ENCODE measurements at places on chromosomes 3 and 15.

- DNase-seq: no peak
Observed at GRCh38 chr3:109944836-109945235, 607.5 kb upstream of the DPPA4 start.

GRCh38 chr3:197737749-197738462, 1.2 kb upstream of the RUBCN start:
- DNase-seq: no peak

DNA sequence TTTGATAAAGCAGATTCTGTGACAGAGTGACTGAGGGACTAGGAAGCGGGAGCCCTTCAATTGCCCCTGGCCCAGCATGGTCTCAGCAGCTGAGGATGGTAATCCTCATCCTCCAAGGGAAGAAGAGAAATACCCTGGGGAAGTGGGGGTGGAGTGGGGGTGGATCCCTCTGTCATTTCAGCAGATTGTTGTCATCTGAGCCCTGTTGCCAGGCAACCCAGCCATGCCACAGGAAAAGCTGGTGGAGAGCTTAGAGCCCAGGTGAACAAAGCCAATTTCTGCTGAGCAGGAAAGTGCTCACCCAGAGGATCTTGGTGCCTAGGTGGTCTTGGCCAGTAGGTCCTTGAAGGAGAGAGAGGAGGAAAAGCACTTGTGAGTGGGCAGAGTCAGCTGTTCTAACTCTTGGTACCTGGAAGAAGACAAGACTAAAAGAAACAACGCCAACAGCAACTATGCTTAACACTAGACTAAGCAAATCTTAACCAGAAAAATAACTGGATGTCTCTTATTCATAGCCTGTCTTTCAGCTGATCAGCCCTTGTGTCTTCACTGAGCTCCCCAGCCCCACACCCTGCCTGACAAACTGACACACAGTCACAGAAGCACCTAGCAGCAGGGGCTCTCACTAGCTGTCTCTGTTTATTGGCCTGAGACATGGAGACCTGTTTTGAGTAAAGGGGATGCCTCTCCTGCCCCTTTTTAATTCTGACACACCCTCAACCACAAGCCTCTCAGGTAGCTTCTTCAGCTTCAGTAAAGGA, 40.1 kb upstream of the DCLK3 start:
- no peak for DNase-seq

DNA sequence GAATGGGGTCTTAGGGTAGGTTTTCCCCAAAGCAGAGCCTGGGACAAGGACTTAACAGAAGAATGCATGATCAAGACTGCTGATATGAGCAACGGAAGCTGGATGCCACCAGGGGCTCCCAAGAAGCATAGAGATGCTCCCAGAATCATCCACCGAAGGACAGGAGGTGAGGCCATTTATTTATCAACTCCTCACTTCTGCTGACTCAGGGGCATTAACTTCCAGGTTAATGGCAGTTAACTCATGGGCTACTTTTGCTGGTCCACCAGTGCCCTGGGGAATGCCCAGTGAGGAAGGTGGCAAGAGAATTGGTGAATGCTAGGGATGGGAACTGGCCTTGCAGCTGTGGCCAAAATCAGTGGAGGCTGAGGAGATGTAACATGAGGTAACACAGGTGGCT, 27.8 kb downstream of the TAFA4 start:
- no peak for DNase-seq

DNA sequence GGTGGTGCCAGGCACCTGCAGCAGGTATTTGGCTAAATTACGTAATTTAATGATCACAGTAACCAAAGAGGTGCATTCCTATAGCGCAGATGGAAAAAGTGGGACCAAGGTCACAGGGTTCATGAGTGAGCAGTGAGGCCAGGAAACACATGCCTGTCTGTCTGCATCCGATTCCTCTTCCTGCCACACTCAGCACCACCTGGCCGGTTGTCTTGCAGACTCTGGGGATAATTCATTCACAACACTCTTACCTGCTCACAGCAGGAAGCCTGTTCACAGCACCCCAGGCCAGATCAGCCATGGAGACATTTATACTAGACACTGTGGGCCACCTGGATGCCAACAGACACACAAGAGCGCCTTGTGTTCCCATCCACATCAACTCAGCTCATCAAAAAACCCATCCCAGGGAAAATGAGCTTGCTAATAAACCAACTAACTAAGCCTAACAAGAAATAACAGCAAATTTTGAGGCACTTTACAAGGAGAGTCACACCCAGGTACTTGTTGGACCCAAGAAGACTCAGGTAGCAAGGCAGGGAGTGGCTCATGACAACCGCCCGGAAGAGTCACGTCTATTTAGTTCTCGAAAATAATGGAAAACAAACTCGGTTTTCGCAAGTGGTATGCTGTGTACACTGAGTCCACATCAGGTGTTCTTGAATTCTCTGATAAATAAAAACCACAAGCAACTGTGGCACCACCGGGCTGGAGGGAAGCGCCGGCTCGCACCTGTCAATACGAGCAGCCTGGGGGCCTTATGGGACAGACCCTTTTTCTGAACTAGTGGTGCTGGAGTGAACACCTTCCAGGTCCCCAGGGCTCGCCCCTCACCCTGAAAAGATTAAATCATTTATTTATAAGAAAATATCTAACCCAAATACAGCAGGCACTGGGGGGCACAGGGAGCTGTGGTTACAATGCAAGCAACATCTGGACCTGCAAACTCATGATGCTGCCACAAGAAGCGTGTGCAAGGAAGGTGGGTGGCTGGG, 40.5 kb downstream of the FAM174B start:
- DNase-seq: no peak

DNA sequence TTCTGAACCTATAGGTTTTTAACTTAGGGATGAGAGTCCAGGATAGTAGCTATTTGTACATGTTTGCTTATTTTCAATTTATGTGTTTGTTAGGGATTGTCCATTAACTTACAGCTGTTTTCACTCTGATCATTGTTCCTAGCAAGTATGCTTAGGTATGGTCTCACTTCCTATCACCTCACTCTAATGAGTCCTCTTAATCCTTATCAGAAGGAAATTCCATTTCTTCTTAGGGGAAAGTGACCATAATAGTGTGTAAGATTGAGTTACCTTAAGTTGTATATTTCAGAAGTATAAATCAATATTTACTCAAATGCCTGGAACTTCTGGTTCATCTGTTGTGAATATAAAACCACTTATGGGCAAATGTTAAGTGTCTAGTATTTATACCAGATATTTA, 53.0 kb downstream of the PIAS1 start:
- DNase-seq: no peak

- DNase-seq: peak; percentile 12
Observed at GRCh38 chr3:63910891-63911290, 1.3 kb downstream of the SCAANT1 start.

DNA sequence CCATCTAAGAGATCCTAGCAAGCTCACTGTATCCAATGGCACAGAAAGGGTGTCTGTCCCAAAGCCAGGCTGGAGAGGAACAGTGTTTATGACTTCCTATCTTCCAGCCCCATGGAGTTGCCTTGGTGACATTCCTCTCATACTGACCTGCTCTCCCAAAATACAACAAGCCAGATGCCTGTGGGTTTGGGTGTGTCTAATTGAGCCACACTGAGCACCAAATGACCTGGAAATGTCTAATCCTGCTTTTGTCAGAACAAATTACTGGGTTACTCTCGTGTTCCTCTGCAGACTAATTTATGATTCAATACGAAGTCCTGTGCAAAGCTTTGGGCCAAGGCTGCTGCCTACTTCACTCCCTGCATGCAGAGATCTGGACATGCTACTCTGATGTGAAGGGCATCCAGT, 98.1 kb upstream of the STRIT1 start:
- no peak for DNase-seq

DNA sequence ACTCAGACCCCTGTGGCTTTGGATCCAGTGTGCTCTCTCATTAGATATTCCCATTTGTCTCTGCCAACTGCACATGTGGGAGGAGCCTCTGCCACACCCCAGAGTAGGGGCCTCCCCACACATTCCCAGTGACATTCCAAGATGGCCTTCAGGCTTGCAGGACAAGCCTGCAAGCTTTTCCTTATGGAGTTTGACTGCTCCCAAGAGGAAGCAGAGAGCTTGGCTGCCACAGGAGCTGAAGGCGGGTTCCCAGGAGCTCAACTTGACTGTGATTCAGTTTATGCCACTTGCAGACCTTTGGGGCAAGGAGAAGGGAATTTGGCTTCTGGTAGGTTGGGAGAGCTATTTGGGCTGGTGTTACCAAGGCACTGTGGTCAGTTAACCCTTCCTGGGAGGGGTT, 22.5 kb upstream of the EPHB1 start:
- no peak for DNase-seq

- DNase-seq: no peak
Observed at GRCh38 chr3:59885101-59885500, 835.3 kb upstream of the CFAP20DC start.

DNA sequence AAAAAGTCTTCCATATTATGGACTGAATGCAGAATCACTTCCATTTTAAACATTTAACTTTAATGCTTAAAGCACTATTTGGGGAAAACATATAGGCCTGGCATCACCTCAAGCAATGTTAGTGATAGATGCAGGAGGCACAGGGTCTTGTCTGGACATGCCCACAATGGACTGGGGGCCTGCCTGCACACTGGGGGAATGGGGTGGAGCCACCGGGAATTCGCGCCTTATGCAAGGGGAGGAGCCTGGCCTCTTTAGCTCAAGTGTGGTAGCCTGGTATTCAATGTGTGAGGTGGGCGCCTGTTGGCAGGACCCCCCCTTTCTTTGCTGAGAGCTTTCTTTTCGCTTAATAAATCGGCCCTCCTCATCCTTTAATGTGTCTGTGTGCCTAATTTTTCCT, 29.9 kb downstream of the ACKR4 start:
- DNase-seq: no peak

DNA sequence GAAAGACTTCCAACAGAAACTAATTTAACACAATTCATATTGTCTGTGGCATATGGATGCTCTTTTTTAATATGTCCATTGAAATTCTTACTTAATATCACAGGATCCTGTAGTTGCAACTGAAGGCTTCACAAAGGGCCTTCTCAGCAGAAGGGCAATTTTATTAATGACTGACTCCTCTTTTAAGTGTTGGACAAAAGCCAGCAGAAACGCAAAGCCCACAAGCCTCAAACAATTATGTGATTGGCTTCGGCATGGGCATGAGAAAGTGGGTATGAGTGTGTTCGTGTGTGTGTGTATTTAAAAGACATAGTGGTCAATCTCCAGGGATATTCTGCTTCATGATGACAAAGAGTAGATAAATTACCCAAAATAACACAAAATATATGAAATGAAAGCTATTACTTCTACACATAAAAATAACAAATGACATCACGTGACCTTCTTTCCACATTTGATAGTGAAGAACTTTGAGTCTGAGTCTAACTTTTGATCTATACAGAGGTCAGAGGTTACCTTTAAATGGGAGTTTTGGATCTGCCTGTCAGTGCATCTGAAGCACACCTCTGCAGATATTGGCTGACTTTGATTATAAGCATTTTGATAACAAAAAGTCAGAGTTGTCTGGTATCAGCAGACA, 496.9 kb downstream of the CADM2 start:
- no peak for DNase-seq

GRCh38 chr3:24508423-24508839, 13.8 kb upstream of the THRB start:
- DNase-seq: no peak

DNA sequence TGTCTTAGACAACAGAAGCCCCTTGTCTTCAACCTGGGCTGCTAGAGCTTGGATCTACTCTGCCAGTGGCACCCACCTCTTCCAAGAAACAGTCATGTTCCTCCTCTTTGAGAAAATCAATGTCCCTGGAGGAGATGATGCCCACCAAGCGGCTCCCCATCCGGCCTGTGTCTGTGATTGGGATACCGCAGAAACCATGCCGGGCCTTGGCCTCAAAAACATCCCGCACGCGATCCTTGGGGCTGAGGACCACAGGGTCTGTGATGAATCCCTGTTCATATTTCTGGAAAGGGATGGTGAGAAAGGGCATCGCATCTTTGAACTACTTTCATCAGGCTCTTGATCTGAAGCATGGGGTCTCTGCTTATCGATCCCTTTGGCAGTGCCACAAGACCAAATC, 1.6 kb downstream of the IMPDH2 start:
- DNase-seq: no peak

DNA sequence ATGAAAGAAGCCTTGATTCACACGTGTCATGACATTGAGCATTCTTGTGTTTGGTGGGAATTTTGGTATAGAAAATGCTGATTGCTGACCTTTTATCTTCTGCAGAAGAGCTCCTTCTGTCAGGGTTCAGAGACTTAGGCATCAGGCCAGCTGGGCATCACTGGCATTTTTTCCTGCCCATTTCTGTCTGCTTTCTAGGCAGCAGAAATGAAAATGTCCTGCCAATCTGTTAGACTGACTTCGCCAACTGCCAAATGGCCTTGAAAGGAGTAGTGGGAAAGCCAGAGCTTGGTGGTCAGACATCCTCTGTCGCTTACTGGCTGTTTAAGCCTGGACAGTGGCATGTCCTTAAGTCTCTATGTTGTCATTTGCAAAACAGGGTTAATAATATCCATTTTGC, 57.4 kb downstream of the EEFSEC start:
- no peak for DNase-seq

DNA sequence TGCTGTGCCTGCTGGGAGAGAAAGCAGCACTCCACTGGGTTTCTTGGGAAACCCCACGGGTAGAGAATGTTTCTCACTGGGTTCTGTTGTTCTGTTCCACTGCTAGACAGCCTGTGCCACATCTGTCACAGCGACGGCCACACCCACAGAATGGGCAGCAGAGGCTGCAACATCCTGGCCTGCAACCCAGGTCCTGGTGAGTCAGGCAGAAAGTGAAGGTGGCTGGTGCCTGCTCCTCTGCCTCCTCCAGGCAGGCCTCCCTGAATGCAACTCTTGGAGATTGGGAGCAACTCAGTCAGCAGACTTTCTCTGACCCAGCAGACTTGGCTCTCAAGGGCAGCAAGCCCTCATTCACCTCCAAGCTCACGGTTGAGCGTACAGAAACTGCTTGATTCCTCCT, 13.0 kb downstream of the C3orf18 start:
- no peak for DNase-seq

- no peak for DNase-seq
Observed at GRCh38 chr3:26624209-26624765, 1.7 kb downstream of the LRRC3B start.

DNA sequence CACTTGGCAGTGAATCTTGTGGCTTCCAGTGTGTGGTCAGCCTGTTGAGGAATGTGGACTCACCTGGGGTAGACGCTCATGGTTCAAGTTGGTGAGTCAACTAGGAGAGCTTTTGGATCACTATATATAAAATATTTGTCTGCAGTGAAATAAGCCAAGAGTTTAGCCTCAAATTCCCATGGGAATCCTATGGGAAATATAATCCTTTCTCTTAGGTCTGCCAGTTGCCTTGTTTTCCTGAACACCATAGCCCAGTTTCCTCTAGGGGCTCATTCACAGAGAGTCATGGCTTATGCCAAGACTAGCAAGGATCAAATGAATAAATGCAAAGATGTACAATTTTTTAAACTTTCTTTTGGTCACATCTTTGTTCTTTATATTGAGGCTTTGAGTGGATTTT, 100.1 kb upstream of the NPHP3 start:
- no peak for DNase-seq

GRCh38 chr15:31362886-31363285, 36.3 kb downstream of the KLF13 start:
- DNase-seq: no peak

- DNase-seq: no peak
Observed at GRCh38 chr15:27081676-27082418, 110.9 kb downstream of the GABRG3 start.

- DNase-seq: no peak
Observed at GRCh38 chr3:46085421-46086082, 58.3 kb upstream of the XCR1 start.

Data from HepG2 (cell line).